Activated effector memory CD4-positive, alpha-beta T cell treated with Interleukin-2 at 50 U/mL for 16 hours (primary cell): ENCODE measurements at places on chromosomes 2 and 18.

GRCh38 chr2:219284501-219285372 is 5.6 kb downstream of the DNAJB2 start:
- no peak for DNase-seq

GRCh38 chr2:71510196-71510807 is 56.9 kb downstream of the DYSF start:
- DNase-seq = peak; percentile 44

- peak; percentile 90 for DNase-seq
Observed at GRCh38 chr2:25376750-25377621, 35.3 kb upstream of the DNMT3A start.

GRCh38 chr2:169711751-169712509 is 17.7 kb downstream of the PHOSPHO2 start:
- DNase-seq = no peak

DNA sequence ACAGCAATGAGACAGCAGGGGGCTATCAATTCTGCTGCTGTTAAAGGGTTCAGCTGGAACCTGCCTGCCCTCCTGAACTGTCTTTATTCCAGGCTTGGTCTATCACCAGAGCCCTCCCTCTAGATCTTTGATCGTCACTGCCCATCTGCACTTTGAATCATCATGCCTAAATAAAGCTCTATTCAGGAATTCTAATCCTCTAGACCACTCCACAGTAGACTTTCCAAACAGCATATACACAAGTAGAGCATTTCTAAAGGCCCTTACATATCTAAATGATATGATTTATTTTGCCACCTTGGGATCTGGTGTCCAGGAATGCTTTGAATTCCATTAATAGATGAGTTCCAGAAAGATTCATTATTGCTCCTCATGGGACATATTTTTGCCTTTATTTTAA is 542.1 kb upstream of the SYT4 start:
- no peak for DNase-seq
